MM.1S (cell line): ENCODE measurements at places on chromosomes 3 and 15.

DNA sequence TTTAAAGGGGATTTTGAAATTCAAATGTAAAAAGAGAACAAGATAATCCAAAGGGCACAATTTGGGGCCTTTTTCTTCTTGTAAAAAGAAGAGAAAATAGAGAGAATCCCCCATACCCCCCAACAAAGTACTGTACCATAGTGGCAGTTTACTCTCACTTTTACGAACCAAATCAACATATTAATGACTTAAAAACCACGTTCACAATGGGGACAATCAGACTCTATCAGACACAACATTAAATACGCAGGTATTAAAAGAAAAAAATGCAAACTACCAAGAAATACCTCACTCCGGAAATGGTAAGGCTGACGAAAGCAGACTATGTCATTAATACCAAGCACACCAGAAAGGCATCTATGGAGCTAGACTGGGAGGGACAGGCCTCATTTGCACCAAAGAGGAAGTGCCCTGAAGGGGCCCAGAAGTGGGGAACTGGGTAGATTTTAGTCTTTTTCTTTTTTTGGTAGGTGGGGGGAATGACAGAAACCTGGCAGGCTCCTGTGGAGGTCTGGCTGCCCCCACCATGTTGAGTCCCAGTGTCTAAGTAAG, 134.3 kb downstream of the TIGIT start:
- no peaks in the 10 kb centered on the region for H3K27me3 ChIP-seq
- H3K27ac ChIP-seq: no peak overlapping the region
- no peak for DNase-seq
- no peaks in the 10 kb centered on the region for H3K36me3 ChIP-seq

- DNase-seq: no peak
- no peaks in the 10 kb centered on the region for H3K27me3 ChIP-seq
- no peaks in the 10 kb centered on the region for H3K4me1 ChIP-seq
- no peaks in the 10 kb centered on the region; the same call in 1 of the 2 replicates for H3K36me3 ChIP-seq
- H3K4me3 ChIP-seq: no peak overlapping the region
These were observed 207.1 kb downstream of the PTPRG start for GRCh38 chr3:61768284-61769037.

DNA sequence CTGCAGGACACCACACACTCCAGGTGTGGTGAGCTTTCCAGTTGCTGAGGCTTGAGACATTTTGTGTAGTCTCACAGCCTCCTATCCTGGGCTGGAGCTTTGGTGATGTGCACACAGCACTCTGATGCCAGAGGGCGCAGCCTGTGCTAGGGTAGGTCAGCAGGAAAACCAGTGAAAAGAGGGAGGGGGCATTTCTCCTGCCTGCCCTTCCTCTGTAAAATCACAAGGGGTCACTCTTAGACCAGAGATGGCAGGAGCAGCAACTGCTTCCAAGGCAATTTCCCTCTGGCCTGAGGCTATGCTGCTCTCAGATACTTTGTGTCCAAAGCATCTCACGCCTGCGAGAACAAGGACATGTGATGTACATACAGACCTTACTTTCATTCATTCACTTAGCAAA, 16.5 kb upstream of the MUSTN1 start:
- no peak overlapping the region for H3K4me3 ChIP-seq
- no peaks in the 10 kb centered on the region for H3K36me3 ChIP-seq
- H3K4me1 ChIP-seq: peaks cover 5% of the 10 kb centered on the region
- H3K27ac ChIP-seq: no peak overlapping the region

- H3K27me3 ChIP-seq: no peaks in the 10 kb centered on the region
- H3K36me3 ChIP-seq: no peaks in the 10 kb centered on the region
- no peak for DNase-seq
- no peak overlapping the region for H3K27ac ChIP-seq
- no peaks in the 10 kb centered on the region for H3K4me1 ChIP-seq
These were observed 215.1 kb downstream of the MYRIP start for GRCh38 chr3:40024526-40024925.

GRCh38 chr3:126782536-126782935, 78.5 kb downstream of the CHCHD6 start:
- no peak overlapping the region for H3K27ac ChIP-seq
- no peaks in the 10 kb centered on the region for H3K4me1 ChIP-seq
- DNase-seq: no peak
- H3K27me3 ChIP-seq: no peaks in the 10 kb centered on the region
- no peak overlapping the region for H3K4me3 ChIP-seq
- no peaks in the 10 kb centered on the region for H3K36me3 ChIP-seq
